Renal cortical epithelial cell (primary cell): ENCODE measurements at places on chromosomes 3 and 15.

DNA sequence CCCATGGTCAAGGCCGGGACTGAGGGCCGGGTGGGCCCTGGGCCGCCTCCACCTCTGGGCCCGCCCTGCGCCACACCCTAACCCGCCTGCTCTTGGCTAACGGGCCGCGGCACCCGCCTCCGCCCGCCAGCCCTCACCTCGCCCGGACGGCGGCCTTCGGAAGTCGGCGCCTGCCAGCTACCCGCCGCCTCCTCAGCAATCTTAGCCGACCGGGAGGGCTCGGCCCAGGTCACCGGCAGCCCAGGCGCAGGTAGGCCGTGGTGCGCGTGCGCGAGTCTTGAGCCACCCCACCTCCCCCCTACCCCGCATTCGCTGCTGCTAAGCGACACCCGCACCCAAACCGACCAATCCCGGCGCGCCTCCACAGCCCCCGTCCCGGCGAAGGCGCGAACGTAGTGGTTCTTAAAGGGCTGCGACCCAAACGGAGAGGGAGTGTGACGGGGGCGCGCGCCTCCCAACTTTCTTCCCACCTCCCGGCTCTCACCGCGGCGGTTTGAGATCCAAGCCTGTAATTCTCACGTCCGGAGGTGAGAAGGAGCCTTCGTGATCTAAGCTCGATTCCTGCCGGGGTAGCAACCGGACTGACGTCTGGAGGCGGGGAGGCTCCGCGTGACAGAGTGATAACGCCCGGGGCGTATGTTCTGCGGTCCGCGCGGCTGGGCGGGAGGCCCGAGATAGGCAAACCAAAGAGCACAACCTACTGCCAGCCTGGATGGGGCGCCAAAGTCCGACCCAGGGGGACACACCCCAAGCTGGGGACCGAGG lies at the start of gene SEC22C:
Gene SEC22C, minus strand, starts transcription at position 259 of the 765 bp plus-strand sequence. CDS start 12,921 bp downstream, outside the sequence.
- peak; percentile 82 for DNase-seq

DNA sequence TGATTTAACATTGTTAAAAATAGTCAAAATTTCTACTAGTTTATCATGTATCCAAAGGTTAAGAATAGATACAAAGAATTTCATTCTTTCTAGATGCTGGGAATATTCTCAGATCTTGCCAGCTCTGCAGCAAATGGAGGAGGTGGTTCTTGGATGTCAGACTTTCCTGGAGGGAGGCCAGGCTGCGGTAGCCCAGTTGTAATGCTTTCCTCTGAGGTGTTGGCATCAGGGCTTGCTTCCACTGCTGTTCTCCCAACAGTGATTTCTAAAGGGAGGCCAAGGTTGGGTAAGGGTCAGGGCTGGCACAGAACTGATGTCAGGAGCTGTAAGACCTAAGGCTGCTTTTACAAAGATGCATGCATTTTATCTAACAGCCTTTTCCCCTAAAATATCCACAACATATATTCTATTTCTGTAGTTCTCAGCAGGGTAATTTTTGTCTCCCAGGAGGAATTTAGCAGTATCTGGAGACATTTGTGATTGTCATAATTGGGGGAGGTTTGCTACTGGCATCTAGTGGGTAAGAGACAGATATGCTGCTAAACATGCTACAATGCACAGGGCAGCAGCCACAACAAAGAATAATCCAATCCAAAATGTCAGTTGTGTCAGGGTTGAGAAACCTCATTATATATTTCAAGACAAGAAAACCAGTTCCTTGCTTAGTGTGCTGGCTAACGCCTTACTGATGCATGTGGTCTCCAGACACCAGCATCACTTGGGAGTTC lies 42.0 kb upstream of the SPTSSB start:
- DNase-seq = peak; percentile 57

DNA sequence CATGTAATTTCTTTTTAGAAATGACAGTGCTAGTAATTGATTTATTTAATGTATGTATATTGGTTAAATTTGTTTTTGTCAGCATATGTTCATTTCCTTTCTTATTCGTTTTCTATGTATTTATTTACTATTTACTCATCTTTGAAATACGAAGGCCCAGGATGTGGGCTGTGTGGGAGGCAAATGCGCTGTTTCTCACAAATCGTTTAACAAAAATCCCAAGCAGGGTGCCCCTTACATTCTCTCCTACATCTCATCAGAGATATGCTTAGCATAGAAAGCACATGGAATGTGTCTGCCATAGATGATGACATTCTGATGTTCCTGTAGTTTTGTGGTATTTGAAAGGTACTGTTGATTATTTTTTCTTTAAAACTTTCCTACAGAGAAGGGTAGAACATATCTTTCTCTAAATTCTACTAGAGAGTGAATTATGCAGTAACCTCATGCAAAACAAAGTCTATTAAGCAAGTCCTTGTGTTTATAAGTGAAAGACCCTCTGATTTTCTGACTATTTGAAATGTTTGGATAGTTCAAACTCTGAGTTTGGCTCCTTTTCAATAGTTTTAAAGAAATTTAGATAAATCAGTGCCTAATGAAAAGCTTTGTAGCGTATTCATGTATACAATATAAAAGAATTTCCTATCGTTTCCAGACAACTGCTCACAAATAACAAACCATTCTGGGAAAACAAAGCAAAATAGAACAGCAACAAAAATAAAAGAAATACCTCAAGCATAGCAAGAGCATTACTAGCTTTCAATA lies 111.1 kb upstream of the VGLL3 start:
- DNase-seq = no peak

DNA sequence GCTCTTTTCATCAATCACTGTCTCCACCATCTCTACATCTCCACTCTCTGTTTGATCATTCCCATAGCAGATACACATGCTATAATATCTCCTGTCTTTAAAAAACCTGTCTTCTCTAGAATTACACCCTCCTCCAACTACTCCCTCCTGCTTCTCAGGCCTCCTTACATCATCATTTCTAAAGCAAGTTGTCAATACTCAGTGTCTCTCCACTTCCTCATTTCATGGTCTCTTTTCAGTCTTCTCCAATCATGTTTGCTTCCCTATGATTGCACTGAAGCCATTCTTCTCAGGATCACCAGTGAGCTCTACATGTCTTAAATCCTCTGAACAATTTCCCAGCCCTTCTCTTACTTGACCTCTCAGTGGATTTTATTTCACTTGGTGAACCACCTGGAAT lies 87.0 kb upstream of the ZNF280D start:
- DNase-seq = no peak

DNA sequence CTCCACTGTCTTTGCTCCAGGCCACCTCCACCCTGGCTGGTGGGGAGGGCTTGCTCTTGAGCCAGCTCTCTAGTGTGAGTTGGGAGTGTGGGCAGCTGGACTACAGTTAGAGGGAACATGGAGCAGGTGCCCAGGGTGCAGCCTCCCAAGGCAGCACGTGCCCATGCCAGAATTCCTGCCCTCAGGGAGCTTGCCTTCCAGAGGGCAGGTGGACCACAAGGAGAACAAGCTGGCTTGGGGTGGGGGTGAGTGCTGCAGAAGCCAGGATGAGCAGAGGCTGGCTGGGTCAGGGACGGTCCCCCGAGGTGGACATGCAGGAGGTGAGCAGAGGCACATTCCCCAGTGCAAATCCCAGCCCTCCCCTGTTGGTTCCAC lies 89.5 kb downstream of the VGLL4 start:
- DNase-seq = no peak

DNA sequence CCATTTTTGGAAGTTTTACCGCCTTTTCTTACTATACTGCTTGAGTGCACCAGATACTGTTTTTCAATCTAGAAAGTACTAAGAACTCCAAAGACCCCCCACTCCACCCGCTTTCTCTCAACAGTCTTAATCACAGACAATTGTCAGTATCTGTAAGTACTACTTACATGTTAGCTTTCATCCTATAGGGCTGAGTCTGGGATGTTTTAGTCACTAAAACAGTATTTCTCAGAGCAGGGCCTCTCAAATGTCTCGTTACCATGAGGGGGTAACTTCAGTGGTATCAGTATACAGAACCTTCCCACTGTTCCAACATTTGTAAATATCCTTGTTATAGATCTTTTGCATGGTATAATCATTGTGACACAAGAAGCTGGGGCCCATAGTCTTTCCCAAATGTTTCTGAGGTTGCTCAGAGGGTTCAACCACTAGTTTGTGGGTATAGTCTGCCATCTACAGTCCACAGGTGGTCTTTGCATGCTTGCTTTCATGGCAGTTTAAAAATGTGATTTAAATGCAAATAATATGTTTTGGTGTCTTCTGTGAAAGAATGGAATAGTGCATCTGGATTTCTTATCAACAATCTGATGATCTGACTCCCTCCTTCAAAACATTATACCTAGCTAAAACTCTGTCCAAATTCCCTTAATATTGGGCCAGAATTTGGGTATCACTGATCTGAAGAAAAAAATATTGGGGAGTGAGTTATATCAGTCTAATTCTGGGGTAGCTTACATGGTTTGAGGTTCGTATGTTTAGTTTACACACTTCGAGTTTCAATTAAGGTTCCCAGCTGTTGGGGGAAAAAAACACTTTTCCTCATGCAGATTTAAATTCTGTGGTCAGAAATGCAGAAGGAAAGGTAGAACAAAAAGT lies 18.0 kb upstream of the DNAJC13 start:
- DNase-seq = peak; percentile 49

DNA sequence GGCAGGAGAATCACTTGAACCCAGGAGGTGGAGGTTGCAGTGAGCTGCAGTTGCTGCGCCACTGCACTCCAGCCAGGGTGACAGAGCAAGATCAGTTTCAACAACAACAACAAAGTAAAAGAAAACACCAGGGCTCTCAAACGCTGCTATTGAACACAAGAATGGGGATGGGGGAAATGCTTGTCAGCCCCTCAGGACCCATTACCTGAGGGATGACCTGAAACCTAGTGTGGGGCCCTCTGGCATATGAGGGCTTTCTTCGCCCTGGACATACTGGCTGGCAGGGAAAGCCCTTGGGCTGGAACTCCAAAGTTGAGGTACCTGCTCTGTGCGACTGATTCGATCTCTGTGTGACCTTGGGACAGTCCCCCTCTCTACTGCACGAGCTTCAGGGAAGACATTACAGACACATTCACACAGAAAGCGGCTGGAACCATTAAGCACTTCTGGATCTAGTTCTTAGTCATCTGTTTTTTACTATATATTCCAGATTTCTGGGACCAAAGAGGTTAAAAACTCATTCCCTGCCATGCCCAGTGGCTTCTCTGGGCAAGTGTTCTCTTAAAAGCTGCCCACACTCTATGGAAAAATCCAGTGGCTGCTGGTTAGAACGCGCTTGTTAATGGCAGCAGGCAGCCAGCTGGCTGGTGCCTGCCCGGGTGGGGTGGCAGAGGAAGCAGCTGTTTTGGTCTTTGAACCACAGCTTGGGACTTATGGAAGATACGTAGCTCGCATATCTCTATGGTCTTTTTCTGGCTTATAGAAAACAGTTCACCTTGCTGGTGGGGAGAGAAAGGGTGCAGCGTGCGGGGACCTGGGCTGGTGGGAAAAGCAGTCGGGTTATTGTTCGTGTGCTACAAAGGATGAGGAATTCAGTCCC lies 57.2 kb downstream of the ATP1B3 start:
- no peak for DNase-seq

- DNase-seq = no peak
These were observed 35.7 kb downstream of the GPR176 start for GRCh38 chr15:39884351-39884750.

DNA sequence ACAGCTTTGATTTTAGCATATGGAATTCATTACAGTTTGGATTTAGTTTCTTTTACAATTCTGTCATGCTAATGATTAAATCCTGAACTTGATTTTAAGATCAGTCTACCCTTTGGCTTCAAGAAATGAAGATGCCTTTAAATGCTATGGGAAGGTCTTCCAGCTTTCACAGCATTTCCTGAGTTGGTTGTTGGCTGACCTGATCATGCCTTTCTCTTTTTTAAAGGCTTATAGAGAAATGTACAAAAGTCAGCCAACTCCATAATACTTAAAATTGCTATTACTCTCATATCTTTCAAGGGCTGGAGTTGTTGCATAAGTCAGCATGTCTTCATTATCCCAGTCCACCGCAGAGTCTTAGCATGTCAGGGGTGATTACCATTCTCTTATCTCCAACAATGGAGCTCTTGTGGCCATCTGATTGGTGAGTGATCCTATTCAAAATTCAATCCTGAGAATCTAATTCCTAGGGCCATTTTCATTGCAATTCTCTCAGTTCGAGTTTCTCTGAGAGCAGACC lies 123.8 kb downstream of the GMNC start:
- DNase-seq = no peak

- DNase-seq = no peak
These were observed 522 bp downstream of the PDZRN3 start for GRCh38 chr3:73624017-73624820.

- no peak for DNase-seq
These were observed 6.8 kb downstream of the CACNA1D start for GRCh38 chr3:53501178-53501577.

- DNase-seq = peak; percentile 91
These were observed 132.6 kb upstream of the LIPC start for GRCh38 chr15:58298879-58299850.

- no peak for DNase-seq
These were observed 19.5 kb downstream of the DLG1 start for GRCh38 chr3:197278933-197279332.

DNA sequence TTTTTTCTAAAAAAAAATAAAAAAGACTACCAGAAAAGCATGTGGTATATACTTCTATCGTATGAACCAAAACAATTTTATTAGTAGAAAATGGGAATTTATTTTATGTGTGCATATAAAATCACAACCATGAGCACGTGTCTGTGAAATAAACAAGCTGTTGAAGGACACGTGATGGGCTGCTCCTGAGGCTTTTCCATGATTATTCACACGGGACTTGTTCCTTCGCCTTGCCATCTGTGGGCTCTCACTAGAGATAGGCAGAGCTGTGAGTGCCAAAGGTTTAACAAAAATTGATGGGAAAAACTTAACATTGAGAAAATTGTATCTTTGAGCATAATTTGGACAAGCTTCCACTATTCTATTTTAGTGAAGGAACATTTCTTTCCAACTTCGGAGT lies 12.4 kb upstream of the ETV5 start:
- no peak for DNase-seq

GRCh38 chr15:48283396-48284145 lies 47.7 kb upstream of the DUT start:
- no peak for DNase-seq

- DNase-seq = no peak
These were observed 36.4 kb downstream of the ETFA start for GRCh38 chr15:76274821-76275220.

DNA sequence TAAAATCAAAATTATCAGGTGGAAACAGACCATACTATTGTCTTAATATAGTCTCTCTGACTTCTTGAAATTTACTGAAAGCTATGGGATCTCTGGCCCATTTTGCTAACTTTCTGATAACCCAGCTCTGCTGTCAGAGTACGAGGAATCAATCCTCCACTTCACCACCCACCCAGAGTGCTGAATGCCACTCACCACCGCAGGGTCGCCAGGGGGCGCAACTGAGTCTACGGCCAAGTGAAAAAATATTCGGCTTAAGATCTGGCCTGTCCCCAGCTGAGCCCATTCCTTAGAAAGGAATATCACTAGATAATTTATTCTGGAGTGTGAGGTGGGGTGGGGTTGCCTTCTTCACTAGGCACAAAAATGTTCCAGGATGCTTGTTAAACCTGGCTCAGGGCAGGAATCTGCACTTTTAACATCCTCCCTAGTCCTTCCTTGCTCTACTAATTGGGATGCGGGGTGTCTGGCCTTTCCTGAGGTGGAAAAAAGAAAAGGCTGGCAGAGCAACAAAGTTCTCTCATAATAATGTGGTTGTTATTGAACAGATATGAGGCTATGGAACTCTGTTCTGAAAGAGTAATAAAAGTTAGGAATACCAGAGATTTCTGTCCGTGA lies 520.6 kb downstream of the MFSD1 start:
- peak; percentile 1 for DNase-seq

- DNase-seq = no peak
These were observed 393.2 kb downstream of the ERC2 start for GRCh38 chr3:56075089-56075488.
